Epithelial cell of prostate (primary cell): ENCODE measurements at places on chromosomes 3 and 15.

DNA sequence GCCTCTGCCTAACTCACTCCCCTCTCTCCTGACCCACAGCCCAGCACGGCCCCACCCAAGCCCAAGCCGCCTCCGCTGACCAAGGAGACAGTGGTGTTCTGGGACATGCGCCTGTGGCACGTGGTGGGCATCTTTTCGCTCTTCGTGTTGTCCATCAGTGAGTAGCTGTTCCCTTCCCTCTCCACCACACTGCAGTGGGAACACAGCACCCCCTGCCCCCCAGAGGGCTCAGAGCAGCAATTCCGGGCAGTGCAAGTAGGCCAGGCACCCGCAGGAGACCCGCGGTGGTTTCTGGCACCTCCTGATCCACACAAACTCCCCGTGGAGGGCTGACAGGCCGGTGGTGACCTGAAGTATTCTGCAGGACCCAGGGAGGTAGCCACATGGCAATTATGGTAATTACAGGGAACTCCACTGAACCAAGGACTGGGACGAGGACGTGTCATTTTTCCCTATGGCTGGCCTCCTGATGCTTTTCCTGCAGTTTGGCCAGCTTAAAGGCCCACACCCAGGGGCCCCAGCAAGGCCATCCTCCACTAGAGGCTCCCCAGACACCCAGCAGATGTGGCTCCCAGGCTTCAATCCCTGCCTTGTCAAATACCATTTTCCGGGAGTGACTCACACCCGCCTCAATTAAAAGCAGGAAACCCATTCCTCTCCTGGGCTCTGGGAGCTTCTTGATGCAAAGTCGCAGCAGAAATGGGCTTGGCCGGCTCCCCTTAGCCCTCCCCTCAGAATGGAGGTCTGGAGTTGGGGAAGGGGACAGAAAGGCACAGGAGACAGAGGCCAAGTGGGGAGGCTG is 4.8 kb downstream of the TMIE start:
- no peak for DNase-seq

DNA sequence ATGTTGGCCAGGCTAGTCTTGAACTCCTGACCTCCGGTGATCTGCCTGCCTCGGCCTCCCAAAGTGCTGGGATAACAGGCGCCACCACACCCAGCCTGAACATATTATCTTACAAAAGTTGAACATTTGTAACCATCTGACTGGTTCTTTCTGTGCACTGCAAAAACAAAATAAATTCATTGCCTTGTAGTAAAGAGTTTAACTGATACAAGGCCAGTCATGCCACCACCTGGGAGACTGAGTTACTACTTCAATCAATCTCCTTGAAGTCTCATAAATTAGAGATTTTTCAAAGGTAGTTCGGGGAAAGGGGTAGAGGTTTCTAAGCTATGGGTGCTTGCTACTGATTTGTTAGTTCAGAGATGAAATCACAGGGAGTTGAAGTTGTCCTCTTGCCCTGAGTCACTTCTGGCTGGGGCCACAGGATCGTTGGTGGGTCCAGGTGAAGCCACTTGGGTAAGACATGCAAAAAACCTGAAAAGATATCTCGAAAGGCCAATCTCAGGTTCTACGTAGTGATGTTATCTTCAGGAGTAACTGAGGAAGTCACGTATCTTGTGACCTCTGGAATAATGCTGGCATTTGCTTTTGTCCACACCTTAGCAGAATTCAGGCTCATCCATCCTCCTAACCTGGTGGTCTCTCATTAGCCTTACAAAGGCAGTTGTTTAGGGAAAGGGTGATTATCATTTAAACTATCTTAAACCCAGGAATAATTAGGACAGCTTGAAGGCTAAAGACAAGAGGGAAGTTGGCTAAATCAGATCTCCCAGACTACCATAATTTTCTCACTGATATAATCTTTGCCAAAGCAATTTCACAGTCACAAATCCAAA is 33.7 kb downstream of the ZBTB11 start:
- DNase-seq, result no peak

- DNase-seq, result no peak
Observed at GRCh38 chr3:101867511-101867910, 18.2 kb downstream of the NFKBIZ start.

DNA sequence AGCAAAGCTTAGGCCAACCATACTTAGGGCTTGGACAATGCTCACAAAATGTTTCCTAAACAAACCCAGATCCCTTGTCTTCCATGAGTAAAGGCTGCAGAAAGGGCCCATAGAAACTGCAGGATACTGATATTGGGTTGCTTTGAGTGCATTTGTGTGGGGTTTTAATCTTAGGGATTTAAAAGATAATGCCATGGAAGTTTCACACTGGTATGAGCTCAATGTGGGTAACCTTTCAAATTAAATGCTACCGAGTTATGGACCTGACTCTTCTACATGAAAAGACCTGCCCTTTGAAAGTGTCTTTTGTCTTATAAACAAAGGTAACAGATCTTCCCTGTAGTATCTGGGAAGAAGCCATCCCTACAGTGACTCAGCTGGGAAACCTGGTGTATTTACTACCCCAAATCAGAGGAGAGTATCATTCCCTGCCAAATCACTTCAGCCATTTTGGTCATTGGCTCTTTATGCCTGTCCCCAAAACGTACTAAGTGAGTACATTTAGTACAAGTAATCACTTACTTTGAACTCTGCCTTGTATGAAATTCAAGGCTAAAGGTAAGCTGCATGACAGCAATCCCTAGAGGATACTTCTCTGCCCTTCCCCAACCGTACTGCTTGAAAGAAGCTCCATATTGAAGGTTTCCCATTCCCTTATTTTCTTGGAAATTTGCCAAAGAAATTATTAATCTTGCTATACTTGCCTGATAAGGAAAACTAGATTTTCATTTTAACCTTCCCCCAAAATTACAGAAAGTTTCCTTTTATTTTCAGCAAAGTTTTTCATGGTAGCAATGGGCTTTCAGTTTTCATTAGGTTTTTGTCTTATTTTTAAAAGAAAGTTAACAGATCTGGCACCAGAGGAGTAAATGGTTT is 7.2 kb downstream of the TM4SF1 start:
- DNase-seq, result no peak

GRCh38 chr3:57794951-57795350 is 38.8 kb downstream of the SLMAP start:
- no peak for DNase-seq

DNA sequence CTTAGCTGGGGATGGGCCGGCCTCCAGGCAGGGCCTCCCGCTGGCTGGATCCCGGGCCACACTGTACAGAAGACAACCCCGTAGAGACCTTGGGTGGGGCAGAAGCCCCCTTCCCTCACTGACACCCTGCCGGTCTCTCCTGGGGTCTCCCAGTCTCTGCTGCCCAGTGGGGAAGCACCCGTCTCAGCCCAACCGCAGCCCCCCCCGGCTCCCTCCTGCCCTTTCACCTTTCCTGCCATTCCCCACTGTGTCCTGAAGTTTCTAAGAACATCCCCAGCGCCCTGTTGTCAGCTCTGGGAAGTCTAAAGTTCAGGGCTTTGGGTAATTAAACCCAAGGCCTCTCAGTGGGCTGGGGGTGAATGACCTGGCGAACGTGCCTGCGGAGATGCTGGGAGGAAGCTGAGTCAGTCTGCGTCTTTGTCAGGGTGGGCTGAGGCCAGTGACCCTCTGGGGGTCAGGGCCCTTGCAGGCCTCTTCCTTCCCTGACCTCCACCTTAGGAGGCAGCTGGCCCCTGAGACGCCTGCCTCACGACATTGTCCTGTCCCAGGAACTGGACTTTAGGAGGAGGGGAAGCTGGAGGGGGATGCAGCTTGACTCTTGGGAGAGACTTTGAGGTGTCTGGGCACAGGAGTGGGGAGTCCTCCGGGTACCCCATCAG is 1.4 kb upstream of the SLC51A start:
- DNase-seq, result no peak
